ENCODE measurements at places on chromosomes 1 and 21.

GRCh38 chr21:41627428-41627827 is 119.5 kb upstream of the TMPRSS2 start:
- DNase-seq, result no peak

- no peak for DNase-seq
Observed at GRCh38 chr1:156279837-156280236, 2.8 kb downstream of the SMG5 start.

DNA sequence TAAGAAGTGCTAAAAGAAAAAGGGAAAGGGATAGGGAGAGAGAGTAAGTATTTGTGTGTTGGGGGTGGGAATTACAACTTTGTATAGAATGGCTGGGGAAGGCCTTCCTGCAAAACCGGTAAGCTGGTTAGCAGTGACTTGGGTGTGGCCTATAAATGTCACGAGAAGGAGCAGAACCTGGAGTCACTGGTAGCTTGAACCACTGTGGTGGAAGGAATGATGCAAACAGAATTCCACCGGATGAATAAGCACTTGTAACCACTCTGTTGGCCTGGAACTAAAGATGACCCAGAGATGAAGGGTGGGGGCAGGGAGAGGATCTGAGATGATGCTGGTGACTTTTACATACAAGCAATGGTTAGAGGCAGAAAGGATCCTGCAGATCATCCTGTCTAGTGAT is 8.9 kb downstream of the XKR8 start:
- DNase-seq, result no peak

DNA sequence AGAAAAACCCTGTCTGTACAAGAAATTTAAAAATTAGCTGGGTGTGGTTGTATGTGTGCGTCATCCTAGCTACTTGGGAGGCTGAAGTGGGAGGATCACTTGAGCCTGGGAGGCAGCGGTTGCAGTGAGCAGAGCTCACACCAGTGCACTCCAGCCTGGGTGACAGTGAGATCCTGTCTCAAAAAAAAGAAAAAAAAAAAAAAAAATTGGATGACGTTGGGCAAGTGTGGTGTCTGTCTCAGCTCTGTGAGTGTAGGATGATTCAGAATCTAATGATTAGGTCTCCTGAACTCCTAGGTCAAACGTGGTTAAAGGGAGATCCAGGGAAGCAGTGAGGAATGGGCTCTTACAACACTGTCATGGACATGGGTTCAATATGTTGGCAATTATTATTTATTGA is 435.9 kb downstream of the KIF26B start:
- no peak for DNase-seq

GRCh38 chr1:240402326-240402725 is 209.6 kb downstream of the GREM2 start:
- no peak for DNase-seq

- DNase-seq, result no peak
Observed at GRCh38 chr21:37620401-37620800, 253.8 kb downstream of the DYRK1A start.

GRCh38 chr1:62599044-62599443 is 1.7 kb downstream of the ANGPTL3 start:
- no peak for DNase-seq

- DNase-seq, result no peak
Observed at GRCh38 chr1:173112129-173112528, 61.4 kb upstream of the TNFSF18 start.

DNA sequence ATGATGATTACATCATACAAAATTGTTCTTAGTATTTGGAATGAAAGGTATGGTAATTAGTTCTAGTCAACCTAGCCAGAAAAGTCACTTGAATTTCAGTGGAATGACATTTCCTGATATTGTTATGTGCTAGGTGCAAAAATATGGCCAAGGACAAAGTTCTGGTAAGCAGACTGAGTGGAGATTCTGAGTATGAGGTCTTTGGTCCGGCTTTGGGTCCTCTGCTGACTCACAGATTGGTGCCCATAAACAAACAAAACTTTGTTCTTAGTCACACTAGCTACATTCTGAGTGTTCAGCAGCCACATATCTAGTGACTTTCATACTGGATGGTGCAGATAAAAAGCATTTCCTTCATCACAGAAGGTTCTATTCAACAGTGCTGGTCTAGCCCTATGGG is 206.1 kb downstream of the ZNF648 start:
- DNase-seq, result no peak

DNA sequence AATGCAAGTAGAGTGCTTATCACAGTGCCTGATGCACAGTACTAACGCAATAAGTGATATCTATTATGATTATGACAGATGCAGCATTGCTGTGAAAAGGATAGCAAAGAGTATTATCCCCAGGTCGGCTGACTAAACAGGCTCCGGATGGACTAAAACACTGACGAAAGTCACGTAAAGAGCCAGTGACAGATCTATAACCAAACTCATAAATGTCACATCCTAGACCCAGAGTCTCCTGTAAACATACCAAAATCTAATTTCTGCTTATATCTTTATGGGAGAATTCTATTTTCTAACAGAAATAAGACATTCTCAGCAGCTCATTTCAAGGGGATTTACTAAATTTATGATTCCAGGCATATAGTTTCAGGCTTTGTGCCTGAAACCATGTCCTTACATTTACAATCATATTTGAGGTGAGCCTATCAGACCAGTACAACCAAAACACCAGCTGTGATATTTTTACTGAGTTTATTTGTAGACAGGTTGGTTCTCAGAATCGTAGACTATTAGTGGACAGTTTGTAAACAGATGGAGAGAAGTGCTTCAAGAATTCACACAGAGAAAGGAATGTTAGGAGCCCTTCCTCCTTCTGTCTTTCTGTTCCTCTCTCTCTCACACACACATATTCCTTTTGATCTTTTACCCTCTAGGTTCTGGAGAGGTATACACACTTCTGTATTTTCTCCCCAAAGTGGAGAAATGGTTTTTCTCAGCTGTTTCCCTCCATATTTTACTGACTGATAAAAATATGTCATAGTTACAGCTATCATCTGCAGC is 52.4 kb upstream of the WDR26 start:
- no peak for DNase-seq

GRCh38 chr1:147597010-147597409 is 55.7 kb downstream of the BCL9 start:
- DNase-seq, result no peak

DNA sequence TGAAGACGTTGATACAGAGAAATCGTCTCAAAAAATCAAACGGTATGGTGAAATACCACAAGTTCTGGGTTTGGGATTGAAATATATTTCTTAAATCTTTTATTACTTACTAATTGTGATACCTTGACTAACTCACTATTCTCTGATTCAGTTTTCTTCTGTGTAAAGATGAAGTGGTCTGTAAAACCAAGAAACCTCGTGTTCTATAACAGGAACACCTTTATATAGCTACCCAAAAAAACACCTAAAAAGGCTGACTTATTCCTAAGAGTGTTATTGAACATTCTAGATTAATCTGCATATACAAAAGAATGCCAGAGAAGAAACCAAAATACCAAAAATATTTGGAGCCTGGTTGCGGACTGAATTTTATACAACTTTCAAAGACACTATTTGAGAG is 721 bp downstream of the LRRIQ3 start:
- DNase-seq, result no peak

DNA sequence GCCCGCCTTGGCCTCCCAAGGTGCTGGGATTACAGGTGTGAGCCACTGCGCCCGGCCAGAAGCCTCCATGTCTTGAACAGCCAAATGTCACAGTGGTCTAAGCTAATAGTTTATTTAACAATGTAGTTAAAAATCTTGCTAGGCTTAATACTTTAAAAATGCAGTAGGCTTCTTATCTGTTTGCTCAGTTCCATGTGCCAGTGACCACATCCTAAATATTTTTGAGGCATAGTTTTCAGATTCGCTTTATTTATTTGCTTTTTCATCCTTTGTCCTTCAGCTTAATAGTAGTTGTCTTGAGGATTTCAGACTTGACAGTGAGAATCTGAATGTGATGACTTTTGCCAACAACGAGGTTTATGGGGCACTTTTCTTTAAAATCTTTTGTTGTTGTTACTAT is 59.9 kb upstream of the PRRX1 start:
- DNase-seq, result no peak

DNA sequence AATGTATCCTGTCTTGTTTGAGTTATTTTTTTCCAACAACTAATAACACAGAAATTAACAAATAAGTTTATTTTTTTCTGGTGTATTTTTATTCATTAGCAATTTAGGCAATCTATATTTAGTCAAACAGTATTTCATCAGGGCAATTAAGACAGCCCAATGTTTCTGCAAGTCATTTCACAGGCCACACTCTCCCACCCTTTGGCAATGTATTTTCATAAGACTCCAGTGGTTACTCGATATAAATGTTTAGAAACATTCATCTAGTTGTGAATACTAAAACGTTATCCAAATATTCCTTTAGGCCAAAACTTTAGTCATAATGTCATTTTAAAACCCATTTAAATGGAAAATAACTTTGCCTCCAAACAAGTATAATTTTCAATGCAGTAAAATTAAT is 142.1 kb downstream of the KCNT2 start:
- DNase-seq, result no peak

DNA sequence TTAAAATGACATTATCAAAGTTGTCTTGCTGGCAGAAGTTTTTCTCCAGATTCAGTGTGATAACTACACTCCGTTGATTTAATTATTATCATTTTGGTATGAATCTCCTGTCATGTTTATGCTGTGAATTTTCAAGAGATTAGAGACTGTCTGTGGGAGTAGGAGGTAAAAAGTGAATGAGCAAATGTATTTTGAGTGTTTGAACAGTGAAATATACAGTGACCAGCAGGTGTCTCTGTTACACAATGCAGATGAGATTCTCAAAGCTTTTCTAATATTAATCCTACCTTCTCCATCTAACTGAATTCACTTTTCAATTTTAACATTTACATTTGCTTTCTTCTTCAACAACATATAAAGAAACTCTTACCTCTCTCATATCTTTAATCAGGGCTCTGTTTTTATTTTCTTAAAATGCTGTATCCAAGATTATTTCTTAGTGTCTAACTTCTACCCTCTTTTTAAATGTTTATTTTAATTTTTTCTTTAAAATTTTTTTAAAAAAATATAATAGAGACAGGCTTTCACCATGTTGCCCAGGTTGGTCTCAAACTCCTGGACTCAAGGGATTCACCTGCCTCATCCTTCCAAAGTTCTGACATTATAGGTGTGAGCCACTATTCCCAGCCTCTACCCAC is 20.9 kb upstream of the HSPA13 start:
- DNase-seq, result peak; percentile 24

GRCh38 chr1:4060850-4061249 is 160.8 kb upstream of the C1orf174 start:
- no peak for DNase-seq

- no peak for DNase-seq
Observed at GRCh38 chr1:41851589-41851988, 67.1 kb downstream of the HIVEP3 start.

DNA sequence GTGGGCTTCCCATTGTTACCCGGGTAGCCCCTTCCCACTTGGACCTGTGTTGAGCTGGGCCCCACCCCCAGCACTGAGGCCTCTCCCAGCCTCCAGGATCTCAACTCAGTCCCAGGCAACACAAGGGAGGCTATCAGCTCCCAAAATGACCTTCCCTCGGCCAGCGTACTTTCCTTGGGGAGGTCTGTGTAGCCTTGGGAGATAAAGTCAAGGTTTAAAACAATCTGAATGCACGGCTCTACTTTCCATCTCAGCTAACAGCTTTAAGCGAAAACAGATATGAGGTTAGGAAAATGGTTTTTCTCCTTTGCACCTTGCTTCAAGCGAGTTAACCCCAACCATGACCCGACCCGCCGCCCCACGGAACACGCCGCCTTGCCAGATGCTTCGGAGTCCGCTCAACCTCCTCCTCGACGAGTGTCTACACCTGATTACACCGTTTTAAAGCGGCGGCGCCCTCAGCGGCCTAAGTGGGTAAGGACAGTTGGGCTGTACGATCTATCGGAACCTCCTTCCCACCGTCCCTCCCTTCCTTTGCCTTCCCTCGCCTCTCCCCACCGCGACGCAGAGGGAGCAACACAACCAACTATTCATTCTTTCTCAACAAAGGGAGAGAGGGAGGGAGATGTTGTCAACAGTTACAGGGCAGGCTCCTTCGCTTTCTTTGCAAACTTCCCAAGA is 1.1 kb downstream of the BCAR3 start:
- peak; percentile 80 for DNase-seq

GRCh38 chr1:13494025-13494424 is 19.8 kb downstream of the LRRC38 start:
- no peak for DNase-seq

DNA sequence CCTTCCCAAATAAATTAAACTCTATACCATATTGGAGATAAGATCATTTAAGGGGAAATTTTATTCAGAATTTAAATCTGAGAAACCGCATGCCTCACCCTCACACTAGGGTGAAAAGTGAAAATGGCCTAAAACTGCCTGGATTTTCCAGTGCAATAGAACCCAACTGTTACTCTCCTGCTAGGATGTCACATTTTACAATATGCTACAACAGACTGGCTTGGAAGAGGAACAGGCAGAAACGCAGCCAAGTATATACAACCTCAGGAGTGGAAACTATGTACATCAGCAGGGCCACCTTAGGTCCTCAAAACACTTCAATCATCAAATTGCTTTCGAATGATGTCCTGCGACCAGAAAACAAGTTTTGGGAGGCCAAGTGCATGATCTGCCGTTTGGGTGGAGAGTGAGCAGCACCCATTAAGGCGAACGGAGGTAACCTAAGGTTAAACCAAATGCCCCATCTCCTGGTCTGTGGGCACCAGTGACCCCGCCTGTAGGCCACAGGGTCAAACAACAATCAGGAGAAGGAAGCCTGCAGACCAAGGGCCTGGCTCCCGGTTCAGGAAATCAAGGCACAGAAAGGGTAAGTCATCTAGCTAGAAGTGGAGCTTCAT is 4.9 kb downstream of the RCAN1 start:
- no peak for DNase-seq

- no peak for DNase-seq
Observed at GRCh38 chr1:85692730-85693314, 15.4 kb downstream of the ZNHIT6 start.

- DNase-seq, result no peak
Observed at GRCh38 chr1:42851420-42851819, 5.0 kb downstream of the ZNF691 start.

DNA sequence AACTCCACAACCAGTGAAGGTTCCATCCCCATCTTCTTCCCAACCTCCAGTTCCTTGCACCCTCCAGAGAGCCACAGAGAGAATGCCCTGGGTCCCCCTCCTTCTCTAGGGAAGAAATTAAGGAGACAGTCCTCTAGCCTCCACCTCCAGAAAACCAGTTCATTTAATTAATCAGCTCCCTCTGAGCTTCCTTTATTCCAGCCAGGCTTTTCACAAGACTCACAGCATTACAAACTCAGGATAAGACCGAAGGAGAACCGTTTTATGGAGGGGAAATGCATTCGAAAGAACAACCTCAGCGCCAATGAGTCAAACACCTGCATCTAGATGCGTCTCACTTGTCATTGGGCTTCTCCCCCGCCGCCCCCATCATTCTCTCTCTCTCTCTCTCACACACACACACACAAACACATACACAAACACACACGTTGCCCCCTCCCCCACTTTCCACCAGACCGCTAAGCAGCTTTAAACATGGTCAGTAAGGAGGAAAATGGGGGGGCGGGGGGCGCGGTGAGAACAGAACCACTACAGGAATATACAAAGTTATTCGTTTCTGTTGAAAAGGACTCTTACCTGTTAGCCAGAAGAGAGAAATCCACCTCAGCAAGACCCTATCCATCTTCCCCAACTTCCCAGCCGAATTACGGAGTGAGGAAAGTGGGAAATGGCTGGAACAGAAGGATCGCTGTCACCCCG is 544 bp downstream of the ILDR2 start:
- no peak for DNase-seq
